ENCODE measurements at places on chromosomes 7 and 10. TPM values are rescaled to one million over a fixed set of nuclear protein-coding genes. Genes with fewer than 3 reads are reported as not detected.

GPR15LG gene
- not detected for total RNA-seq

TRIL gene
- 0.35 TPM for total RNA-seq

UPK3BL1 gene
- total RNA-seq, result 11.5 TPM

ATRNL1 gene
- 5.7 TPM for total RNA-seq

COL26A1 gene
- 1.0 TPM for total RNA-seq

WNT2 gene
- not detected for total RNA-seq

ARHGAP12 gene
- 27.0 TPM for total RNA-seq

TCAF2 gene
- 1.2 TPM for total RNA-seq

SFTPA2 gene
- 2.5 TPM for total RNA-seq

WDR86 gene
- 1.7 TPM for total RNA-seq

RELN gene
- 0.42 TPM for total RNA-seq

MEST gene
- 25.1 TPM for total RNA-seq

MIOS gene
- total RNA-seq, result 23.1 TPM

STOX1 gene
- 1.0 TPM for total RNA-seq

CARD11 gene
- 1.2 TPM for total RNA-seq

BMI1 gene
- 18.9 TPM for total RNA-seq

PLAC9 gene
- 0.69 TPM for total RNA-seq

CPA5 gene
- 0.22 TPM for total RNA-seq

TBC1D12 gene
- total RNA-seq, result 5.0 TPM

MTURN gene
- 12.8 TPM for total RNA-seq

DLG5 gene
- 11.3 TPM for total RNA-seq

TAS2R4 gene
- 0.46 TPM for total RNA-seq

CUL2 gene
- 13.2 TPM for total RNA-seq

ACSM6 gene
- total RNA-seq, result 1.6 TPM

ASB4 gene
- 0.50 TPM for total RNA-seq

GHRHR gene
- not detected for total RNA-seq

PNPLA8 gene
- total RNA-seq, result 8.7 TPM

LRRD1 gene
- not detected for total RNA-seq

GDF10 gene
- 12.0 TPM for total RNA-seq

MEIG1 gene
- not detected for total RNA-seq

KEL gene
- 0.28 TPM for total RNA-seq

CLRN3 gene
- total RNA-seq, result not detected

OR2A12 gene
- not detected for total RNA-seq

TNS3 gene
- 99.3 TPM for total RNA-seq

SLC18A3 gene
- not detected for total RNA-seq

SUN3 gene
- not detected for total RNA-seq

COL1A2 gene
- 69.1 TPM for total RNA-seq

MYO1G gene
- total RNA-seq, result 1.1 TPM

NUTM2E gene
- total RNA-seq, result 0.06 TPM

HMX3 gene
- total RNA-seq, result not detected

HTR5A gene
- total RNA-seq, result not detected

ANXA8 gene
- total RNA-seq, result not detected

TACC2 gene
- total RNA-seq, result 21.5 TPM

GPR146 gene
- 4.3 TPM for total RNA-seq

C10orf95 gene
- 1.1 TPM for total RNA-seq

SYNPO2L gene
- total RNA-seq, result not detected

Data from pancreas (tissue), 10 donors.